ENCODE measurements at places on chromosomes 3 and 15.

DNA sequence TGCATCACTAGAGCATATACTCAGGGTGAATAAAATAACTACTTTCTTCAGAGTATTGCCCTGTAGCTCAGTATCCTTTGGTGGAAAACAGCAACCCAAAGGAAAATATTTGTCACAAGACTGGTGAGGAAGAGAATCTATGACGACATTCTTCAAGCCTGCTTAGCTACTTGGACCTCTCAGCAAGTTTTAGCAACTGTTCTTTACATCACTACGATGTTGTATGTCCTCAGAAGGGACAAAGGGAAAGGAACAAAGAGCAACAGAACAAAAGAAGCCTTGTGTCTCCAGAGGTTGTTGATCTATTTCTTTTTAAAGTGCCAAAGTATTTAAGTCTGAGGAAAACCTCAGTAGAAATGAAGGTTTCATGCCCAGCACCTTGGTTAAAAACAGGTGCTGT lies 746.7 kb downstream of the NAALADL2 start:
- peak; percentile 13 for DNase-seq

- DNase-seq, result no peak
These were observed 10.2 kb downstream of the MUC4 start for GRCh38 chr3:195801251-195802183.

GRCh38 chr15:90903733-90904536 lies 833 bp downstream of the MAN2A2 start:
- DNase-seq, result no peak

DNA sequence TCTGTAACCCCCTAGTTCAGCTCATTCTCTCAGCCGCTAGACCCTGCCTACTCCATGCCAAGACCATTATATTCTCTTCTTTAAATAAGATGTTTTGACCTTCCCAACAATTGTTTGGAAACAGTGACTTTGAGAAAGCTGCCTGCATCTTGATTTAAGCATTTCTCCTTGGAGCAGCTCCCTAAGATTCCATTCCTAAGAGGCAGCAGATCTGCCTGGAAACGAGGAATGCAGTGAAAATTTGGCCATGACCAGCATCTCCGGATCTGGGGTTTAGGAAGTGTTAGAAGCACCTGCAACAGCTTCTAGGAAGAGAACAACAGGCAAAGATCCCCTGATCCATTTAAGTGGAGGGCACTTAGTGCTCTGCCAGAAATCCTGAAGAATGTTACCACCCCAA lies 235.7 kb downstream of the NTRK3 start:
- DNase-seq, result no peak

DNA sequence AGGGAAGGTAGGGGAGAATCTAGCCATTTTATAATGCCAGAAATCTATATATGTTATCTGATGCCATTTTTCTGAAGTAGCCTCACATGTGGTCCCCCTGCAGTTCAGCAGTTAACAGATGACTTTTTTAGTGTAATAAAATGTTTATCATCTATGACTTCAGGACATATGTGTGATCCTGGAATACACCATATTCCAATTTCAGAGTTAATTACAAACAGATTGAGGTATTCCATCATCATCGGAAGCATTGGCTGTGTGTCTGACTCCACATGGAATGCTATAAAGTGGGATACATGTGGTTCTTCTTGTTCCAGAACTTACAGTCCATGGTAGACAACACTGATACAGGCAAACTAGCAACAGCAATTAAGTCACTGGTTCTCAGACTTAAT lies 45.9 kb upstream of the LIMD1 start:
- no peak for DNase-seq

- DNase-seq, result no peak
These were observed 153.8 kb downstream of the EEFSEC start for GRCh38 chr3:128307029-128307633.

- no peak for DNase-seq
These were observed 32.3 kb upstream of the MAP3K13 start for GRCh38 chr3:185330644-185331043.

DNA sequence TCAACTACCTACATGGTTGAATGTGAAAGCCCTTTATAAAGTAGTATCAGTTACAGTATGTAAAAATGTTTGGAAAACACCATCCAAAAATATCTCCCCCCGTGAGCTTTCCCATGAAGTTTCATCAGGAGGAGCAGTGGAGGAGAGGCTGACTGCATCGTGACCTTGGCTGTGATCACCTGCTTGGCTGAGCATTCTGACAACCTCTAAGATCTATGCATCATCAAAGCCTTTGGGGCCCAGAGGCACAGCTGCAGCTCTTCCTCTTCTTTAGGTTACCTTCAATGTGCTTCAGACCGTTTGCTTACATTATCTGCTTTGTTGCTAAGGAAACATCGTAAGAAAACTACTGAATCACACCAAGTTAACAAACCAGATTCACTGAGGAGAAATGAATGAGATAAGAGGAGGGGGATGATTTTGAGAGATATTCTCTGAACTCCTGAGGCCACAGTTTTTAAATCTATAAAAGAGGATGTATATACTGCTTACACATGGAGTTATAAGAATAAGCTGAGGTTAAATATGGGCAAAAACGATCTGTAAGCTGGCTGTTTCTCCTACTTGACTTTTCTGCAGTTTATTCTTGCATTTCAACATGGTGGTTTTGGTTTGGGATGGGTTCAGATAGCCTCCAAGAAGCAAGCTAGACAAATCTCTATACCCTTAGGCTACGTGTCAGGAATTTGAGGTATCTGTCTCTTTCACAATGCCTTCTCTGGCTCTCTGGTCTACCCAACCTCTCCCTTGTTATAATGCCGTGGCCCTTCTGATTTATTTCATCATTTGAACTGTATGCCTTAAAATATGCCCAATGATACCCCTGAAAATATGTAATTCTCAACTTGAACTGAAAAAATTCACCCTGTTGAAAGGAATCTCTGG lies 4.0 kb downstream of the GCSAM start:
- peak; percentile 10 for DNase-seq

DNA sequence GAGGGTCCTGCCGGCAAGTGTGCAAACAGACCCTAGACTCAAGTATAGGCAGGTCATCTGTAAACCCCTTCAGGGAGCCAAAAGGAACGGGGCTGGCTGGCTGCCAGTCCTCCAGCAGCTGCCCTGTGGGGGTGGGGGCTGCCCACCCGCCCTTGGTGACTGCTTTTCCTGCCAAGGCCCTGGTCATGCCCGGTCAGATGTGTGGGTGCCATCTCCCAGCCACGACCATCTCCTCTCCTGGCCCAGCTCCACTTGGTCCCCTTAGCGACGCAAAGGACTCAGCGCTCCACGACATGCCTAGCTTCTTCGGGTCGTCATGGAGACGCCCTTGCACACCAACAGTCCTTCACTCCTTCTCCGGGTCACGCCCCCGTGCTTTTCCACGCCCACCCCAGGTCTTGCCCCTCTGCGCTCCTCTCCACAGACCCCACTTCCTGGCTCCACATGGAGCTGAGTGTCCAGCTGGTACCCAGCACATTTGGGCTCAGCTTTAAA lies 2.4 kb downstream of the MUC4 start:
- no peak for DNase-seq

DNA sequence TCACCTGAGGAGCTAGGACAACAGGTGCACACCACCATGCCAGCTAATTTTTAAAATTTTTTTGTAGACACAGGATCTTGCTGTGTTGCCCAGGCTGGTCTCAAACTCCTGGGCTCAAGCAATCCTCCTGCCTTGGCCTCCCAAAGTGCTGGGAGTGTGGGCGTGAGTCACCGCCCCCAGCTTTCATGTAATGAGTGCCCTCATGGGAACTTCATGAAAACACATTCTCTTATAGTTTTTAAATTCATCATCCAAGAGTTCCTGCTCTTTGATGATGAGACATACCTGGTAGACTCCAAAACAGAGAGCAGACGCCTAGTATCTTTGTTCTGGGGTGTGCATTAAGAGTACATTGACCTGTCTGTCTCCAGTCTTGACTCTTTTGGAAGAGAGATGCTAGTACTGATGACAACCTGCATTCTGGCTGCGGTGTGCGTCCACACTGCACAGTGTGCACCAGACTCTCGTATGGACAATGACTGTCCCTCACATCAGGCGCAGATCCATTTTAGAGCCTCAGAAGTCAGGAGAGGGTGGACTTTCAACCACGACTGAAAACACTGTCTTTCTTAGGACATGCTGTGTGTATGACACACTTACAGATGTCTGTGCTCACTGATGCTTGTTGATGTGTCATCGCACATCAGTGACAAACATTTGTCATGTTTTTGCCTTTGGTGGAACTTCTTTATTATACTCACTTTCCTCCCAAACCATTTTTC lies 2.0 kb downstream of the NRROS start:
- DNase-seq, result no peak

GRCh38 chr3:25037049-25037547 lies 391.0 kb upstream of the RARB start:
- no peak for DNase-seq

- DNase-seq, result no peak
These were observed 19.8 kb downstream of the WDR73 start for GRCh38 chr15:84634228-84634837.

DNA sequence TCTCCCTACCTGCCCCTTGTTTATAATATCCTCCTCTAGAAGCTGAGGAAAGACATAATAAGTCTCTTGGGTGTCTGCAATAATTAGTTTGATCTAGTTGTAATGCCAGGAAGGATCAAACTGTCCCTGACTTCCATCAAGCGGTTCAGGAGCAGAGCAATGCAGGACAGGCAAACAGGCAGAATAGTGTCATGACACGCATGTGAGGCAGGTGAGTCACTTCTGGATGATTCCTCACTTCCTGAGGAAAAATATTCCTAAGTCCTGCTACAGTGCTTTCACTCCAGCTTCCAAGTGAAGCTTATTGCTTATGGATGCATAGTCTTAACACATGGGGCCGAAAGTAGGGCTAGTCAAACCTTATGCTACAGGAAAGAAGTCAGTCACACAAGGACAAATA lies 85.8 kb downstream of the GREM1 start:
- no peak for DNase-seq

GRCh38 chr15:65577129-65577996 lies 33.6 kb downstream of the INTS14 start:
- no peak for DNase-seq

DNA sequence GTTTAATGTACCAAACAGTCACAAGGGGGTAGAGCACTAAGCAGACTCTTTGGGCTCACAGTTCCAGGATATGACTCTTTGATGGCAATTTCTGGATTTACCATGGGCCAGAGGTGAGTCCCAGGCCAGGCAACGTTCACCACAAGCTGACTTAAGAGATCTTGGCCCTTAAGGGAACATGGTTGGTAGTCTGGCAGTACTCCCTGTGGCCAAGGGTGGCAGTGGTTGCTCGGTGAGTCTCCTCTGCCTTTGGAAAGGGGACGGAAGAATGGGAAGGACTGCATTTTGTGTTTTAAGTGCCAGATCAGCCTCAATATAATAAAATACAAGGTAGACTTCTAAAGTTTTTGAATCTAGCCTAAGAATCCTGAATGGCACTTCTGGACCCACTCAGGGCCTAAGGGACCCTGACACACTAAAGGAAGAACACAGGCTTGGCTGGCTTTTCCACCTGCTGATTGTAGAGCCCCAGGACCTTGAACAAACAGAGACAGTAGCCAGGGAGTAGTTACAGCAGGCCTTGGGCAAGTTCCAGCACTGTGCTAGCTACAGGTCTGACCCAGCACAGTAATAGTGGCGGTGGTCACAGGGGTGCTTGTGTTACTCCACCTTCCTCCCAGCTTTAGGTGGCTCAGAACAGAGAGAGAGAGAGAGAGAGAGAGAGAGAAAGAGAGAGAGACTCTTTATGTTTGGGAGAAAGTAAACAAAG lies 730.7 kb upstream of the ALCAM start:
- DNase-seq, result no peak

DNA sequence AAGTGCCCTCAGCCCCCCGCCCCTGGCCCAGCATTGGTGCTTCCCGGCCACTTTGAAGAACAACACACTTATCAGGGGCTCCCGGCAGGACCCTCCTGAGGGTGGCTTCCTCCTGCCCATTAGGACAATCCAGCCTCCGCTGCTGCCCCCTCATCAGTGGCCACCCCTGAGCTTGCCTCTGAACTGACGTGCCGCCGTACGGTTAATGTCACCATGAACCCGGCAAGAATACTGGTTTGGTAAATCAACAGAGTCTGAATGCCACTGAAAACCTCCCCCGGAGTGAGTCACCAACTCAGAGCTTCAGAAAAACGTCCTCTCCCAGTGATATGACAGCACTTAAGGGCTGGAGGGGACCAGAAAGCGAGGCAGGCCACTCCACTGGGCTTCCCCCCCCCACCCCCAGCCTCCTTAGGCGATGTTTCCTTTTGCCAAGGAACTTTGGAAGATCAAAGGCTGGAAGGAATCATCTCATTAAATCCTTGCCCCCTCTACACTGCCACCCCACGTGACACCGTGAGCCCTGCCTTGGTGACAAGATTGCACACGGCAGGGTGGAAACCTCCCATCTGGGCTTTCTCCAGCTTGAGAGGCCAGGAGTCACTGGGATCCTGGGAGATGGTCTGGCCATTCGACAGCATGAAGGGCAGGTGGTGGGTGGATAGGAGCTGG lies 142.1 kb downstream of the NUP210 start:
- DNase-seq, result peak; percentile 5

DNA sequence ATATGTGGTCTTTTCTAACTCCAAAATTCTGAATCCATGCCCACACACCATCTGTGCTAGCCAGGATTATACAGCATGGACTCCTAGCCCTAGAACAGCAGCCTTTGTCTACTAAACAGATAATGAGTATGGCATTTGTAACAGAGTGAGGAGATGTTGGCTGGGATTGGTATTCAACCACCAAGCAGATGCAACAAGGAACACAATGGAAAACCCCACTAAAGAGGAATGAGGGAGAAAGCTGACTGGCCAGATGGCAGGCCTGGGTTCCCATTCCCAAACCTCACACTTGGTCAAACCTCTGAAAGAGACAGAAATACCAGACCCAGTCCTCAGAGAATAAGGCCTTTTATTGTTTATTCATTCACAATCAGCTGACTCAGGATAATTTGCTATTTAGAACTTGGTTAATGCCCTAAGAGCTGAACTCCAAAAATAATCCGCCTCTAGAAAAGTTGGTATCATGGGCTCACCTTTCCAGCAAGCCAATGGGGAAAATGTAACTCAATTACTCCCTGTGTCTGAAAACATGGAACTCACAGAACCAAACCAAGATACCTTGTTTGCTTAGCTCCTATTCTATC lies 145.6 kb downstream of the LRRC3B start:
- no peak for DNase-seq

GRCh38 chr15:31327669-31328427 lies 1.2 kb downstream of the KLF13 start:
- DNase-seq, result peak; percentile 43

DNA sequence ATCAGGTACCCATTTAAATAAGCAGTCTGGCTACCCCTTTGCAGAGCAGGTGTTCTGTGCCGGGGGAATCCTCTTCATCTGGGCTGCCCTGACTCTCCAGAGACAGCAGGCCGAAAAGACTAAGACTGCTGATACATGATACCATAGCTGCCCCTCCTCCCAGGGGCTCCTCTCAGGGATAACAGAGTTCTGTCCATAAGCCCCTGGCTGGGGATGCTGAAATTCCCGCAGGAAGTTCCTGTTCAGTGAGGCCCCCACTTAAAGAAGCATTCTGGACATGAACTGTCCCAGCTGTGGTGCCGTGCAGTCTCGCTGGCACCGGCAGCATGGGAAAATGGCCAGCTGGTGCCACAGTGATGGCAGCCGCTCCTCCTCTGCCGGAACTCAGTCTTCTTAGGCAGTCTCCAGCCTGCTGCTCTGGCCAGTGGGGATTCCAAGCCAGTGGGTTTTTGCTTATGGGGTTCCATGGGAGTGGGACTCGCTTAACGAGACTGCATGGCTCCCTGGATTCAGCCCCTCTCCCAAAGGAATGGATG lies 1026.2 kb downstream of the NAALADL2 start:
- DNase-seq, result no peak

All from fibroblast of pulmonary artery (primary cell).